Activated CD4-positive, alpha-beta T cell treated with anti-CD3 and anti-CD28 coated beads for 36 hours (primary cell): ENCODE measurements at places on chromosomes 4 and X. TPM values are rescaled to one million over a fixed set of nuclear protein-coding genes. Genes with fewer than 3 reads are reported as not detected.

Gene MGAT4D
- total RNA-seq = not detected

DNA sequence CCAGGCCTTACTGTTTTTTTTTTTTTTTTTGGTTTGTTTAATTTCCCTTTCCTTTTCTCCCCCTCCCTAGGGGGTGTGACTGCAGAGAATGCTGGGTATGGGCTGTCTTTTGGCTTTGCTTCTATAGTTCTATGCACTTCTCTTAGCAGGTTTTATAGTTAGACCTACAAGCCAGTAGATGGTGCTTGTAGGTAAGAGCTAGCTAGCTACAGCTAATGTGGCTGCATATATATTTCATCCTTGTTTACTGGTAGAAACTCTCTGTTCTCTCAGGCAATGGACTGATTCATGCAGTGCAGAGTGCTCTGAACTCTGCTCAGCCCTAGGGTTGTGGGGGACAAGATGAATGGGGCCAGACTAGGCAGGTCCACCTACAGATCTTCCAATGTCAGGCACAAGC lies 246.4 kb downstream of the SH2D1A start:
- H3K4me3 ChIP-seq = no peak overlapping the region
- H3K27me3 ChIP-seq = no peaks in the 10 kb centered on the region
- no peak for DNase-seq
- H3K4me1 ChIP-seq = peaks cover 4% of the 10 kb centered on the region

DNA sequence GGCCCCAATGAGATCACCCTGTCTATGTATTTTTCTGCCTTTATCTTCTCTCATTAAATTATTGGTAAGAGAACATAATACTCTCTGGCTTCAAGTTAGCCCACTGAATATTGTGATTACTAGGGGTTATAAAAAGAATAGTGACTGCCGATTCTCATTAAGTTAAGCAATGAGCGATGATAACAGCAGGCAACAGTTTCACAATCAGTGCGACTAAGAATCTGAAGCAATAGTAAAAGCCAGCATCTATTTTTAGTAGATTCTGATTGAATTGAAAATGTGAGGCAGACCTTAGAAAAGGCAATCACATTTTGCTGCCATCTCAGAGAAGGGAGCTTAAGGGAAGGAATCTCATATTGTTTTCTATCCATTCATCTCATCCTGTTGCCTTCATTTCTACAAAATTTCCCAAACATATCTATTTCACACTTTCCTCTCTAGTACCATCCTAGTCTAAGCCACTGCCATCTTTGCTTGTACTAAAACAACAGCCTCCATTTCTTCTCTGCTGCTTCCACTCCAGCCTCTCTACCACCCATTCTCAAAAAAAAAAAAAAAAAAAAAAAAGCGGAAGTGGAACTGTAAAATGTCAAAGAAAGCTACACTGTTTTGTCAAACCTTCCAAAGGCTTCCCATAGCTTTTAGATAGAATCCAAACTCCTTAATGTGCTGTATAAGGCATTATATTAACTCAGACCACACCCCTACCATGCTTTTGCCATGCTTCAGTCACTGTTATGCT lies 17.4 kb downstream of the GABRA4 start:
- H3K27ac ChIP-seq = no peak overlapping the region
- peaks cover 4% of the 10 kb centered on the region for H3K27me3 ChIP-seq
- no peak for DNase-seq
- H3K36me3 ChIP-seq = no peaks in the 10 kb centered on the region
- no peaks in the 10 kb centered on the region for H3K4me1 ChIP-seq

GRCh38 chrX:68428431-68428830 lies 4.9 kb downstream of the OPHN1 start:
- H3K27ac ChIP-seq = no peak overlapping the region
- H3K4me3 ChIP-seq = no peak overlapping the region
- H3K4me1 ChIP-seq = peaks cover 4% of the 10 kb centered on the region
- no peaks in the 10 kb centered on the region for H3K36me3 ChIP-seq

DNA sequence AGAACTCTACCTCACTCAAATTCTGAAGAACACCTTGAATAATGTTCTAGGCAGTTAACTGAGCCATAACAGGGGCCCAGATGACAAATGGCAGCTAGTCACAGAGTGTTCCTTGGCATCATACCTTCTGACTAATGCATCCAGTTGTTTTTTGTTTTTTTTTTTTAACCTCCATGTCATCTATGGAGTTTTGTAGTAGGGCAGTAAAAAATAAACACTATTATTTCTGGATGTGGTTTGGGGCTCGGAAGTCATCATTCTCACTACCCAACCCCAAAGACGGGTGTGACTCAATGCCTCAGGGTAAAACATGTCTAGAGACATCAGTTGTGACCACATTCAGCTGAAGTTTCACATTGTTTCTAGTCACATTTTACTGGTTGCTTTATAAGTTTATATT lies 31.2 kb upstream of the MCF2 start:
- H3K36me3 ChIP-seq = peaks cover 14% of the 10 kb centered on the region
- peaks cover 12% of the 10 kb centered on the region for H3K4me1 ChIP-seq
- peak; percentile 38 for DNase-seq
- H3K4me3 ChIP-seq = no peak overlapping the region
- H3K27me3 ChIP-seq = no peaks in the 10 kb centered on the region

GRCh38 chrX:116526010-116526409 lies 63.2 kb upstream of the CT83 start:
- no peaks in the 10 kb centered on the region for H3K4me1 ChIP-seq
- no peak for DNase-seq
- no peak overlapping the region for H3K4me3 ChIP-seq
- H3K36me3 ChIP-seq = no peaks in the 10 kb centered on the region
- H3K27me3 ChIP-seq = no peaks in the 10 kb centered on the region
- H3K27ac ChIP-seq = no peak overlapping the region

DNA sequence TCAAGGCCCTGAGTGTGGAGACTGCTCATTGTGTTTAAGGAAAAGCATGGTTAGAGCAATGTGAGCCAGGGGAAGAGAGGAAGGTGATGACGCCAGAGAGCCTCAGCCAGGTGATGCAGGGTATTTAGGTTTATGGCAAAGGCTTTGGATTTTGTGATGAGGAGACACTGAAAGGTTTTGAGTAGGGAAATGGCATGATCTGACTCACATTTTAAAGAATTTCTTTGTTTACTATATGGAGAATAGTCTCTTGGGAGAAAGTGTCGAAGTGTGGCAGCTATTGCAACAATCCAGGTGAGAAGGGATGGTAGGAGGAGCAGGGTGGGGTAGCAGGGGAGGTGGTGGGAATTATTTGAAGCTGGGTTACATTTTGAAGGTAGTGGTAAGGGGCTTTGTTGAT lies 293.4 kb upstream of the IGFBP7 start:
- H3K36me3 ChIP-seq = no peaks in the 10 kb centered on the region
- no peak for DNase-seq
- no peaks in the 10 kb centered on the region for H3K27me3 ChIP-seq
- no peak overlapping the region for H3K4me3 ChIP-seq
- no peak overlapping the region for H3K27ac ChIP-seq

Gene ERAS
- total RNA-seq = not detected

Gene FMR1NB
- not detected for total RNA-seq

DNA sequence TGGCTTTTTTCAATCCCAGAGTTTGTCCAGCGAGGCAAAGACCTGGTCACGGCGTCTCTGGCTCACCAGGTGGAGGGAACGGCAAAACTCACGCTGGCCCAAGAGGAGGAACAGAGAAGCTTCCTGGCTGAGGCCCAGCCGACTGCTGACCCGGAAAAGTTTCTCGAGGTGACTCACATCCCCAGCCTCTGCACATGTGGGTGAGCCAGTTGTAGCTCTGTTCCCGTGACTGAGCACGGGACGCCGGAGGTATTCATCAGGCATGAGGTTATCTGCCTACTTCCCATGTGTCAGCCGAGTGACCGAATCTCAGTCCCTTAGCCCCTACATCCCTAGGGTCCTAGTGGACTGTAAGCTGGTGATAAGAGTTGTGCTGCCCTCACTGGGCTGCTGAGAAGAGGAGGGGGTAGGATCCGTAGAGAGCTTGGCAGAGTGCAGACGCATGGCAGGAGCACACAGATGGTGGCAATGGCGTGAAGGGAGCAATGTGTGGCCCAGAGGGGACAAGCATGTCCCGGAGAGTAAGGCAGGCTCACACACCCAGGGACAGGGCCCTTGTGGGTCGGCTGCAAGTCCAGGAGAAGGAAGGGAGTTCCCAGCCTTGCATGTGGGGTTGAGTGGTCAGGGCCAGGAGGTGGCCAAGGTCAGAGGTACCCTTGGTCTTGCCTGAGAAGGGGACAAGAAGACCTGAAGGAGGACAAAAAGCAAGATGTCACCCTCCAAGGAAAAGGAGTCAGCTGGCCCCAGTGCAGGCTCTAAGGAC lies 42.9 kb downstream of the EVC start:
- no peak overlapping the region for H3K4me3 ChIP-seq
- DNase-seq = no peak
- no peaks in the 10 kb centered on the region for H3K36me3 ChIP-seq
- peaks cover 11% of the 10 kb centered on the region for H3K4me1 ChIP-seq
- H3K27me3 ChIP-seq = no peaks in the 10 kb centered on the region

Gene SLC6A14
- total RNA-seq = not detected

DNA sequence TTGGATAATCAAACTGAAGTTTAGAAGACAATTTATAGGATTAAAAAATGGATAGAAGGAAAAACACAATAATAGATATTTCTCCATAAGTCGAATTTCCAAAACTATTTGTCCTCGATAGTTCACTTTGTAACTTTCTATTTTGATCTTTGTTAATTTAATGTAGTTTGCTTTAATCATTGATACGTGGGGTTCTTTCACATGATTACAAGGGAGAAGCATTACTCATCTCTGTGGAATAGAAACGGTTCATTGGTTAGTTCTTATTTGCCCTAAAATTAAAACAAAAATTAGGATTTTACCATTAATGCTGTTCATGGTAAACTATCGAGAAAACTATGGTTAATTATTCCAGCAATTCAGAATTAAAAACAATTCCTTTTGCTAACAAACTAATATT lies 2.1 kb downstream of the TET2 start:
- H3K27me3 ChIP-seq = no peaks in the 10 kb centered on the region
- H3K4me3 ChIP-seq = peak overlapping the region; percentile 97
- H3K4me1 ChIP-seq = peaks cover 42% of the 10 kb centered on the region
- peak overlapping the region; percentile 69 for H3K27ac ChIP-seq

Gene MAGEA4
- not detected for total RNA-seq

DNA sequence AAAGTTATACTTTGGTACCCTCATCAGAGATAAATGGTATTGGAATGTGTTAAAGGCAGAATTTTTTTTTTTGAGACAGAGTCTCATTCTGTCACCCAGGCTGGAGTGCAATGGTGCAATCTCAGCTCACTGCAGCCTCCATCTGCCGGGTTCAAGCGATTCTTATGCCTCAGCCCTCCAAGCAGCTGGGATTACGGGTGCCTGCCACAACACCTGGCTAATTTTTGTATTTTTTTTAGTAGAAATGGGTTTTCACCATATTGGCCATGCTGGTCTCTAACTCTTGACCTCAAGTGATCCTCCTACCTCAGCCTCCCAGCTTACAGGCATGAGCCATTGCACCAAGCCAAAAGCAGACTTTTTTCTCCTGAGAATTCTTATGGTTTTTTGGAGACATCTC lies 11.4 kb upstream of the RELL1 start:
- no peaks in the 10 kb centered on the region for H3K4me1 ChIP-seq
- no peak for DNase-seq
- H3K27me3 ChIP-seq = no peaks in the 10 kb centered on the region
- H3K36me3 ChIP-seq = no peaks in the 10 kb centered on the region
- H3K4me3 ChIP-seq = no peak overlapping the region

GRCh38 chr4:112852601-112853000 lies 196.9 kb upstream of the ANK2 start:
- no peaks in the 10 kb centered on the region for H3K4me1 ChIP-seq
- H3K4me3 ChIP-seq = no peak overlapping the region
- no peaks in the 10 kb centered on the region for H3K36me3 ChIP-seq
- DNase-seq = no peak

DNA sequence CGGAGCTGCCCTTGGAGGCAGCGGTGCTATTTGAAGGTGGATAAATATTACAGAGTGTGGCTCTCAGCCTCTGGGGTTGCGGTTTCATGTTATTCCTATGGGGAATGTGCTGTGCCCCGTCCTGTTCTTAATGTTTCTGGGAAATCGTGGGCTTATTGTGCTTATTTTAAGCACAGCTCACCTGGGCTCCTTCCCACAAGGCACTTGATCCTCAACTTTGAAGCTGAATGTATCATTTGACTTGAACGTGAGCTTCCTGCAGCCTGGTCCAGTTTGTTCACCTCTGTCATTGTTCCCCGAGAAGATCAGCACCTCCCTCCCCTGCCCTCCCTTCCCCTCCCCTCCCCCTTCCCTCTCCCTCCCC lies 3.9 kb downstream of the SORCS2 start:
- no peaks in the 10 kb centered on the region for H3K4me1 ChIP-seq
- H3K27ac ChIP-seq = no peak overlapping the region
- no peak overlapping the region for H3K4me3 ChIP-seq
- peaks cover 39% of the 10 kb centered on the region for H3K27me3 ChIP-seq
- DNase-seq = no peak
